ENCODE measurements at places on chromosomes 7 and 10. TPM values are rescaled to one million over a fixed set of nuclear protein-coding genes. Genes with fewer than 3 reads are reported as not detected.

Gene FAM180A
- not detected for total RNA-seq

Gene LIPA
- 20.0 TPM for total RNA-seq

Gene AGAP3
- total RNA-seq: 106 TPM

Gene GBX1
- total RNA-seq: not detected

Gene FOXI2
- total RNA-seq: not detected

Gene PLEKHS1
- not detected for total RNA-seq

Gene CCNY
- 52.6 TPM for total RNA-seq

Gene PRXL2A
- 64.2 TPM for total RNA-seq

Gene OGDH
- total RNA-seq: 51.3 TPM

Gene SPDYE1
- not detected for total RNA-seq

Gene PDE6C
- not detected for total RNA-seq

Gene CADPS2
- total RNA-seq: 10.0 TPM

Gene CAV1
- total RNA-seq: 5.9 TPM

Gene ERVW-1
- not detected for total RNA-seq

Gene MNX1
- total RNA-seq: not detected

Gene ZDHHC4
- 49.8 TPM for total RNA-seq

Gene EN2
- not detected for total RNA-seq

Gene CFAP46
- total RNA-seq: 3.8 TPM

Gene IGF2BP3
- total RNA-seq: 61.0 TPM

Gene SPDYE2
- not detected for total RNA-seq

Gene KCNMA1
- 120 TPM for total RNA-seq

Gene PRKAG2
- 30.7 TPM for total RNA-seq

Gene AKR1E2
- total RNA-seq: 36.3 TPM

Gene FMC1
- total RNA-seq: 7.2 TPM

Gene PODXL
- 23.2 TPM for total RNA-seq

Gene LIPF
- not detected for total RNA-seq

Gene CLEC2L
- 1.9 TPM for total RNA-seq

Gene AS3MT
- total RNA-seq: 13.8 TPM

Gene MBL2
- not detected for total RNA-seq

Gene AKR1C1
- 46.0 TPM for total RNA-seq

Gene TBX20
- not detected for total RNA-seq

Gene GPR37
- 18.5 TPM for total RNA-seq

Gene SIRT1
- 37.2 TPM for total RNA-seq

Gene CALML3
- not detected for total RNA-seq

Gene C7orf25
- total RNA-seq: 15.7 TPM

Gene PTPRN2
- 123 TPM for total RNA-seq

Gene FAM25A
- not detected for total RNA-seq

Gene CALY
- 13.5 TPM for total RNA-seq

Gene EPO
- not detected for total RNA-seq

Gene ENO4
- total RNA-seq: 1.9 TPM

Gene NPSR1
- total RNA-seq: not detected

Gene TAC1
- total RNA-seq: 7.8 TPM

Gene CALHM3
- total RNA-seq: not detected

Data from parietal lobe (tissue), 2 donors.